Fibroblast of skin of right quadriceps (primary cell): ENCODE measurements at places on chromosomes 2 and 18.
A peak's percentile ranks its signal among the peaks of the same experiment; 100 is the strongest.

GRCh38 chr18:46630160-46630559 is 26.9 kb downstream of the LOXHD1 start:
- no peak for DNase-seq

DNA sequence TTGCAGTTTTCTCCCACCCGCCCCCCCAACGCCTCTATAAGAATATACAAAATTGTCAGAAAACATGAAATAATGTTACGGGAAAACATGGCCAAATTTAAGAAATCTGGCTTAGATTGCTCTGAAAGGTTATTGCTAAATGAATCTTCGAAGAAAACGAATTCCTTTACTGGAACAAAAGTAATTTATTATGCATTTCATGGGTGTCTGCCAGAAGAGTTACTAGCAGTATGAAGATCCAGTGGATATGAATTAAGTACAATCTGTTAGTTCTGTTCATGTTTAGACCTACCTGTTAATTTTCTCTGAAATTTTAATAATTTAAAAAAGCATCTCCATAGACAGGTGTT is 21.9 kb downstream of the GATA6 start:
- DNase-seq = no peak

GRCh38 chr2:174965992-174966744 is 39.0 kb downstream of the CHN1 start:
- no peak for DNase-seq

DNA sequence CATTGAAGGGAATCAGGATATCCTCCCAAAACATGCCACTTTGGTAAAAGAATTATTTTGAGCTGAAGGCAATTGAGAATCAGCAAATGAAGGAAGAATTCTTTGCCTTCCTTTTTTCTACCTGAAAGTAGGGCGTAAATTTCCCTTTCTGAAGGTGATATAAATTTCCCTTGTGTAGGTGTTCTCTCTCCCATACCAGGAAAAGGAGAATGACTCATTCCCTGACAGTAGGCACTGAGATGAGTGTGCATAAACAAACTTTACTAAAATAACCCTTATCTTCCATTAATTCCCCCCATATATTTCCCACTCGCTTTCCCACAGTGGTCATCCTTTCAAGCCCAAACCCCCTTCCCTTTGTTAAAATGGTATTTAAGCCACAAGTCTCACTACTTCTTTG is 1339.0 kb downstream of the LRP1B start:
- DNase-seq = no peak

DNA sequence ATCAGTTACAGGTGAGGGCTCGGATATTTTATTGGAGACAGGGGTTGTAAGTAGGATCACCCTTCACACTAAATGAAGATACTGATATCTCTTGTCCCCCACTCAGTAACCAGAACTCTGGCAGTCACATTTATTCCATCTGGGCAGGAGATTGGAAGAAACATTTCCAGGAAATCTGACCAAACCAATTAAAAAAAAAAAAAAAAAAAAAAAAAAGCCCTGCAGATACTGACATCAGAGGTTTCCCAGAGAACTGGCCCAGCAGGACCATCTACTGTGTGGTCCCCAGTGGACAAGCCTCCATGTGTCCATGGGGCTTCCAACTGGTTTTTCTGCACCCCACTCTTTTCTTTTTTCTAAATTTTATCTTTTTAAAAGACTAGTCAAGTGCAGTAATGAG is 41.3 kb downstream of the SH2D6 start:
- DNase-seq = no peak

- no peak for DNase-seq
Observed at GRCh38 chr18:55340998-55341397, 247.0 kb downstream of the TCF4 start.

GRCh38 chr2:52936029-52936428 is 831.6 kb upstream of the CHAC2 start:
- no peak for DNase-seq

DNA sequence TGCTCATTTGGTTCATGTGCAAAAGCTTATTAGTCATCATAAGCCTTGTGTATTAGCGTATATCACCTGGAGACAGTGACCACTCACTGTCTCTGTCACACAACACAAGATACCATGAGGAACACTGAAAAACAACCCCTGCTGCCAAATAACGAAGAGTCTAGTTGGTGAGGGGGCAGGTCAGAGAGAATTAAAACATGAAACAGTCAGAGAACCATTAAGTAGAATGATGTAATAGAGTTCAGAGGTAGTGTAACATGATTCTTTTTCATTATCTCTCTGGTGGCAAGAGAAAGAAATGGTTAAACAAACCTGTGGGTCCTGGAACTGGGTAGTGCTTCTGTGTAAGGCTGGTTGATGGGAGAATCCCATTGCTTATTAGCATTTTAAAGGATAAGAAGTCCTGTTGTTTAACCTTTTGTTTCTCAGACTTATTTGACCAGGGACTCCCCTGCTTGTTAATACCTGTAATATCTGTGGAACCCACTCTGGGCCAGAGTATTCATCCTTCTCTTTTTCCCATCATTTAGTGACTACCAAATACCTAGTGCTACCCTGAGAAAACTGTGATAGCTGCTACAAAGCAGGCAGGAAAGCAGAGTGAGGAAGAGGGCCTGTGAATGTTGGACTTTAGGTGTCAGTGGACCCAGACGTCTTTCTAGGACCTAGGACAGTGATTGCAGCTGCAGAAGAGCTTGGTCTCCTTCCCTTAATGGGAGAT is 38.0 kb downstream of the PTRHD1 start:
- DNase-seq = no peak

DNA sequence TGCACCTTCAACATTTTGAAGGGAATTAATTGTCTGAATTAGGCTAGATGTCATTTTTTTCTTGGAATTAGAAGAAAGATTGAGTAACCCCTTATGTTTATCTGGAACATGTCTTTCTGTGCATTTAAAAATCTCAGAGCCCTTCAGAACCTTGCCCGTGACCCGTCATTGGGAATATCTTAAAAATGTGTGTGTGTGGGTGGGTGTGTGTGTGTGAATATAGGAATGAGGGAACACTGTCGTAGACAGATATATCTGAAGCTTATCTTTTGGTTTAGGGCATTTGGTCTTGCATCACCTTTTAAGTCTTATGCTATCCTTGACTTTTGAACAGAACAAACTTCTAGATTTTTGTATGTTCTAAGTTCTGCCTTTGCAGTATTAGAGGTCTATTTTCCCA is 13.5 kb upstream of the IL1RL1 start:
- no peak for DNase-seq

DNA sequence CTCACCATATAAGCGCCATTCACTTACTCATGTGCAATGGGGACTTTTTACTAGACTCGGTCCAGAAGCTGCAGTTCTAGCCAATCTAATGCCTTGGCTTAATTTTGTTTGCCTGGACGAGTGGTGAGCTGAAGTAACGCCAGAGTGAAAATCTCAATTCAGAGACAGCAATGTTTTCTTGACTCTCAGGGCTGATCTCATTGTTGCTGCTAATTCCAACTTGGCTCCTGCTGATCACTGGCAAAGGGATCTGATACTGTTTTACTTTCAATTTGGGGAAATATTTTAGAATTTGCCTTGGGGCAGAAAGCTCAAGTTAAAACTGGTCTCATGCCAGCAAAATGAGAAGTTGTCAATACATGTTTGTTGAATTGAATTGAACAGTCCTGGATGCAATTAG is 906.6 kb upstream of the CDH2 start:
- DNase-seq = no peak

GRCh38 chr18:73954268-73954667 is 193.4 kb downstream of the FBXO15 start:
- DNase-seq = no peak

DNA sequence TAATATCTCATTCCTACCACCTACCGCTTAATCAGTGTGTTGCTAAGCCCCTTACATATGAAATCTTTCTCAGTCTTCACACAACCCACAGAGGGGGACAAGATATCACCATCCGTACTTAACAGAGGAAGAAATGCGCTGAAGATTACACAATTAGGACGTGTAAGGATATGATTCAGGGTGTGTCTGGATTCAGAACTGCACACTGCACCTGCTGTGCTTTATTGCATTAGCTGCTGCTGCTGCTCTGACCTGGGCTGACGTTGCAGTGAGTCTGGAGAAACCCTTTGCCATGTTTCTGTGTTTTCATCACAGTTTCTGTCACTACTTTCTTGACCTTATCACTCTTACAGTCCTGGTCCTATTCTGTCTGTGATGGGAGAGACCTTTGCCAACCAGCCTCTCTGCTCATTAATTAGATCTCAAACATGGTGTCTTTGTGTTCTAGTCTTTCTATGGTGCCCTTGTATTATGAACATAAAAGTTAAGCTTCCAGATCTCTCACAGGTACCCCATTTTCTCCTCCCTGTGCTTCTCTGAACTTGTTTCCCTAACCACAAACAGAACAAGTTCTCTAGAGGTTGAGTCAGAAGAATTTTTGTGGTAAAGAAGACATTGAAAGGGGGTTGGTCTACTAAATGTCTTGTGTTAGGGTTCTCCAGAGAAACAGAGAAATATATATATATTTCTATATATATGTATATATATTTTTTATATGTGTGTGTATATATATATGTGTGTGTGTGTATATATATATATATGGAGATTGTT is 92.9 kb upstream of the CYP1B1 start:
- DNase-seq = peak; percentile 77

- no peak for DNase-seq
Observed at GRCh38 chr18:13616041-13616440, 110.3 kb downstream of the FAM210A start.

GRCh38 chr18:74013955-74014354 is 133.7 kb downstream of the FBXO15 start:
- DNase-seq = peak; percentile 59

GRCh38 chr2:219947575-219947974 is 320.1 kb downstream of the SLC4A3 start:
- peak; percentile 17 for DNase-seq

- DNase-seq = no peak
Observed at GRCh38 chr2:97673915-97674283, 4.4 kb downstream of the C2orf92 start.

- no peak for DNase-seq
Observed at GRCh38 chr2:188789951-188790350, 184.2 kb upstream of the COL3A1 start.

DNA sequence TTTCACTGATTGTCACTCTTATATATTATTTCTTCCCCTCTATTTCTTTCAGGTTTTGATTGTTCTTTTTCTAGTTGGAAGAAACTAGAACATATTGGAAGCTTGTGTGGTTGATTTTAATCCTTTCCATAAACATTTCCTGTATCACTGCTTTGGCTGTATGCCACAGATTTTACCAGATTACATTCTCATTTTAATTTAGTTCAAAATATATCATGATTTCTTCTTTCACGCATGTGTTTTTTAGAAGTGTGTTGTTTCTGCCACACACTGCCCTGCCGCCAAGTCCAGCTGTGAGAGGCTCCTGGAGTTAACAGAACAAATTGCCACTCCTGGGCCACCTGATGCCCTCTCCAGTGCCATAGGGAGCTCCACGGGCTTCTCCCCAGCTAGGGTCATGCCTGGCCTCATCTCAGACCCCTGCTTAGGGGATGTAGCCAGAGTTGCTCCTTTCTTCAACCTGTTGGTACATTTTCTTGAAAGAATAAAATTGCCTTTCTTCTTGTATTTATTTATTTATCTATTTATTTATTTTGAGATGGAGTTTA is 206.2 kb upstream of the COPS8 start:
- DNase-seq = no peak

DNA sequence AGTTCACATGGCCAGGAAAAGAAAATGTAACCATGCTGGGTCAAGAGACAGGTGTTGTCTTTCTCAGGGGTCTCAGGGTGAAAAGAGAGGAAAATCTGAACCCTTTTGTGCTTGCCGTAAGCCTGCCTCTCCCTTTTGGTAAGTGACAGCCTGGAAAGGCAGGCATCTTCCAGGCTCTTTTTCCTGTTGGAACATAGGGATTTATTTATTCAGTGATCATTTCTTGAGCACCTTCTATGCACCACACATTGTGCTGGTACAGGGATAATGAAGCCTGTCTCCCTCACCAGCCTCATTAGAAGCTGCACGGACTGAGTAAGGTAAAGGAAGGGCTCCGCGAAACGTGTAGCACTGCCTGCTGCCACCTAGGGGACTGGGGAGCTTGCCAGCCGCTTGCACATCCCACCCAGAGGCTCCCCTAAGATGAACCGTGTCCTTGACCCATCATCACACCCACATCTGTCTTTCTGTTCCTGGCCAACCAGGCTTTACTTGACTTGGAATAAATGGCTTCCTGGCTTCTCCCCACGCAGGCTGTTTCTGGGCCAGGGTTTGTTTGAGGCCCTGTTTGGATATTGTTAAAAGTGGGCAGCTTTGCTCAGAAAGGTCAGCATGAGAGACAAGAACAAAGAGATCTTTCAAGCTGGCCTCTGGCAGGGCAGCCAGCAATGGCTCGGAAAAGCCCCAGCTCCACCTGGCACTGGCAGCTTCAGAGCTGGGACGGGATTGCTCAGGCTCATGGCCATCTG is 73.3 kb upstream of the MCFD2 start:
- no peak for DNase-seq

- DNase-seq = no peak
Observed at GRCh38 chr2:15799432-15799827, 140.9 kb upstream of the MYCN start.

DNA sequence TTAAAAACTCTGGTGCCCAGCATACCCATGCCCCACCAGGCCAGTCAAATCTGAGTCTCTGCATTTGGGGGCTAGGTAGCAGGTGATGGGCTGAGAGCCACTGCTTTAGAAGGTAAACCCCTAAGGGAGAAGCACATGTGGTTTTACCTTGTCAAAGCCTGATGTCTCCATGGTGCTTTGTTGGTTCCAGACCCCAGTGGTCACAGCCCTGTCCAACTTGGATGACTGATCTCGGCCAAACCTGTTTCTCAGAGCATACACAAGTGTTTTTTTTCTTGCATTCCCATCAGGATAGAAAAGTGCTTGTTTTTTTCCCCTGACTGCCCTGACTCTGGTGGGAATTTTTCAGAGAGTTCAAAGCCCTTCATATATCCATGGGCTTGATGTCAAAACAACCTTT is 13.5 kb downstream of the PLB1 start:
- no peak for DNase-seq

DNA sequence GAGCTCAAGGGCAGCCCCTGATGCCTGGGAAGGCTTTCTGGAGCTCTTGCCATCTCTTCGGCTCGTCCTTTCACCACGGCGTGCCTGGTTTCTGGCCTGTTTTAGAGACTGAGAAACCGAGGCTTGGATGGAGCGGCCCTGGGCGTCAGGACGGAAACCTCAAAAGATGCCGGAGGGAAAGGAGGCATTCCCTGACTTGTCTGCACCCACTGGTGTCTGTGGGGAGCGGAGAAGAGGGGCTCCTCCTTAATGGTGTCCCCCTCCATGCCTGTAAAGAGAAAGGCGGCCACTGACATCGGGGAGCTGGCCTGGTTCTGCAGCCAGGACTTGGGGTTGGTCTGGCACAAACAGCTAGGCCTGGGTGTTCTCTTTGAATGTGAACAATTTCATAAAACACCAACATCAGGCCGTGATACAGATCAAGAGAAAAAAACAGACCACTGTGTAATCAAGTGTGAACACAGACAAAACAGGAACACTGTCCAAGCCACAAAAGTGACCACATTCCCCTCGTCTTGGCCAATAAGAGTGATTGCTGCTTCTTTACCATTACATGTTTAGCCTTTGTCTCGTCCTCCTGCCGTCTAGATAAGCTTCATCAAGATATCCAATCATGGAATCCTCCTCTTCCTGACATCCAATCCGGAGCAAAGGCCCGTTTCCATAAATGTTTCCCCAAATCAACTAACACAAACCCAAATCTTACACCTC is 633 bp upstream of the ILKAP start:
- no peak for DNase-seq
